Activated T-cell treated with anti-CD3 and anti-CD28 coated beads, Interleukin-2, amount 50 U/mL, for 1 hour (primary cell): ENCODE measurements at places on chromosomes 13 and 19.

DNA sequence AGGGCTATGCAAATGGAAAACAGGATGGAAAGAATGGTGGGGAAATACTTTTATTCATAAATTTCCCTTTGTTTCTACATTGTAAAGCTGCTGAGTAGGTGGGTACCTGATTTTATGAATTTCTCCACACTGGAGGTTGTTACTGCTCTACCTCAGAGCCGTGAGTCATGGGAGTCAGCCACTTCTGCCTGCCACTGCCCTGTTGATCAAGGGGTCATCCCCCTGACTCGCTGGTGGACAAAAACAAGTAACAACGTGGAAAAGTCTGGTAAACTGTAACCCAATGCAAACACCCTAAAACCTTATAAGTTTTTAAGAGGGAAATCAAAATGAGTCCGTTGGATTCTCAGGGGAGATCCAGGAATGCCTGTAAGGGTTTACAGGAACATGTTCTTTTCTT, 329.5 kb downstream of the ATP8A2 start:
- DNase-seq: no peak

DNA sequence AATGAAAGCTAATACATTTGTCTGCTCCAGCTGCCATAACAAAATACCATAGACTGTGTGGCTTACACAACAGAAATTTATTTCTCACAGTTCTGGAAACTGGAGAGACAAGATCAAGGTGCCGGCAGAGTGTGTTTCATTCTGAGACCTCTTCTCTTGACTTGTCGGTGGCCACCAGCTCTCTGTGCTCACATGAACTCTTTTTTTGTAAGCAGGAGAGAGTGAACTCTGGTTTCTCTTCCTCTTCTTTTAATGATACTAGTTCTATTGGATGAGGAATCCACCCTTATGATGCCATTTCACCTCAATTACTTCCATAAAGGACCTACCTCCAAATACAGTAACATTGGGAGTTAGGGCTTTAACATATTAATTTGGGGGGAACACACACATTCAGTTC, 11.7 kb downstream of the KCTD12 start:
- DNase-seq: no peak

- DNase-seq: no peak
Measured at GRCh38 chr19:54428323-54429175, 13.3 kb downstream of the TTYH1 start.

GRCh38 chr13:41942462-41943094, 18.3 kb downstream of the VWA8 start:
- DNase-seq: no peak

DNA sequence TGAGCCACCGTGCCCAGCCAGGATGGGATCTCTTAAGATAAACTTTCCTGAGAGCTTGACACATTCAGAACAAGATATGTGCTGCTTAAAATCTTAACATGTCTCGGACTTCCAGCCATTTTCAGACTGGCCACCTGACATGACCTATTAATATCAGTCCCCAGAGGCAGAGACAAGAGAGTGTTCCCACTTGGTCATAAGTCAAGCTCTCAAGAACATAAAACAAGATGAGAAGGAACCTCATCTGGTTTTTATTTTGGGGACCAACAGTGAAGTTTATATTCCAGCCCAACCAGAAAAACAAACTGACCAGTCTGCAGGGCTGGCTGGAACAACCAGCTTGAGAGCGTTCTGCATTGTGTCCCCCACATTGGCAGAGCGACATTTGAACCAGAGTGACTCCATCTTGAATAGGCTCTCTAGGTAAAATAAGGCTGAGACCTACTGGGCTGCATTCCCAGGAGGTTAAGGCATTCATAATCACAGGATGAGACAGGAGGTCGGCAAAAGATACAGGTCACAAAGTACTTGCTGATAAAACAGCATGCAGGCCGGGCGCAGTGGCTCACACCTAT, 21.8 kb upstream of the PLEKHF1 start:
- DNase-seq: no peak

- no peak for DNase-seq
Measured at GRCh38 chr19:57653689-57654088, 15.0 kb upstream of the ZSCAN4 start.

DNA sequence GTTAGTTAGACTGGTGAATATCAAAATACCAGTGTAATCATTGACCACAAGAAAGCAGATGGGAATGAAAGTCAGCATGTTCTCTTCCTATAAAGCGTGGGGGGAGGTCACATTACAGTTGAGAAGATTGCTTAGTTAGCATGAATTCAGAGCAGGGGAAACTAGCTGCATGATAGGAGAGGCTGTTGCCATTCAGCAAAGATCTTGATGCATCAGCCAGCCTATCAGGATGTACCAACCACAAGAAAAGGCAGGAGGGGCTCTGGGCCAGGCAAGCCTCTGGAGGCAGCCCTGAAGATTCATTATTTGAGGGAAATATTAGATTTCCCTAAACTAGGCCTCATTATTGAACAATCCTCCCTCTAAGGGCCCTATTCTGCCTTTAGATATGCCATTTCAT, 5.0 kb upstream of the MTMR6 start:
- DNase-seq: no peak

- no peak for DNase-seq
Measured at GRCh38 chr19:8639821-8640401, 9.5 kb downstream of the NFILZ start.

DNA sequence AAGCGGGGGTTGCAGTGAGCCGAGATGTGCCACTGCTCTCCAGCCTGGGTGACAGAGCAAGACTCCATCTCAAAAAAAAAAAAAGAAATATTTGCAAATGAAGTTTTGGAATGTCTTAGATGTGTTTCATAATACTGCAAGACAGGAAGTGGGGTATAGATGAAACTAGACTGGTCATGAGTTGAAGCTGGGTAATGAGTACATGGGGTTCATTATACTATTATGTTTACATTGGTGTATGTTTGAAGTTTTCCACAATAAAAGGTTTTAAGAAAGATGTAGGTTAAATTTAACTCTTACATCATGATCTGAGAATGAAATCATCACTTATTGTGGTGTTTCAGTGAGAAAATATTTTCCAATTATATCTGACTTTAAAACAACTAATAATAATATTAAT, 19.0 kb downstream of the FNDC3A start:
- no peak for DNase-seq

DNA sequence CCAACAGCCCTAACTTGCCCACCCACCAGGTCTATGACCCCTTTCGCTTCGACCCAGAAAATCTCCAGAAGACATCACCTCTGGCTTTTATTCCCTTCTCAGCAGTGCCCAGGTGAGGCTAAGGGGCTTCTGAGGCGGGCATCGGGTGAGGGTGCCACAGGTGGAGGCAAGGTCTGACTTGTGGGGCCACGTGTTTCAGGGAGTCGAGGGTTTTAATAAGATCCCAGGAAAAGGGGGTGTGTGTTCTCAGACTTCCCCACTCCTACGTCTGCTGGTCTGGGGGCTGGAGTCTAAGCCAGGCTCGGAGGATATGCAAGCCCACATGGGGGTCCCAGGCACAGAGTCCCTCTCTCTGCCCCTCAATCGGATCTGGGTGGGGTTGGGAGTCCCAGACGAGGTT, 30.9 kb upstream of the CYP4F8 start:
- DNase-seq: no peak

DNA sequence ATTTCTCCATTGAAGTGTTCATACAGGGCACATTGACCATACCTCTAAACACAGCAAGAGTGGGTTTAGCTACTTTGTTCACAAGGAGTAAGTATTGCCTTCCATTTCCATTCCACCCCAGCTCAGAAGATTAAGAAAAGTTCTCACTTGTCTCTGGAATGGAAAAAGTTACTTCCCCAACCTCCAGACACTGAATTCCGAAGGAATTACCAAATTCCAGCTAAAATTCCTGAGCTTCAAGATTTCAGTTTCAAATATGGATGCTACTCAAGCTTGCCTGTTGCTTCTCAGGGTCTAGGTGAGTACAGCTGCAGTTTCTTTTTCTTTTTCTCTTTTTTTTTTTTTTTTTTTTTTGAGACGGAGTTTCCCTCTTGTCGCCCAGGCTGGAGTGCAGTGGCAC, 33.6 kb downstream of the TEX26 start:
- DNase-seq: no peak

- DNase-seq: no peak
Measured at GRCh38 chr13:74667656-74668203, 533.5 kb upstream of the KLF12 start.
